ENCODE measurements at places on chromosomes 13 and 19. TPM values are rescaled to one million over a fixed set of nuclear protein-coding genes. Genes with fewer than 3 reads are reported as not detected.

The OLFM4 gene
- total RNA-seq = not detected

The MUC16 gene
- total RNA-seq = not detected

The C13orf42 gene
- total RNA-seq = not detected

The GPR18 gene
- not detected for total RNA-seq

The CD209 gene
- total RNA-seq = not detected

The DLEU7 gene
- total RNA-seq = not detected

The ZGLP1 gene
- 0.16 TPM for total RNA-seq

The EHD2 gene
- total RNA-seq = 160 TPM

The MBD3L2 gene
- not detected for total RNA-seq

The ZNF208 gene
- under 0.01 TPM for total RNA-seq

The DHRS12 gene
- 6.0 TPM for total RNA-seq

The TTC9B gene
- not detected for total RNA-seq

The PEAK3 gene
- not detected for total RNA-seq

The KLHL1 gene
- not detected for total RNA-seq

Measured in bronchial smooth muscle cell (primary cell).